ENCODE measurements at places on chromosomes 3 and 15. TPM values are rescaled to one million over a fixed set of nuclear protein-coding genes. Genes with fewer than 3 reads are reported as not detected.

The MYLK gene
- total RNA-seq: 0.11 TPM

The COL8A1 gene
- total RNA-seq: not detected

The GREM1 gene
- not detected for total RNA-seq

The ERICH6 gene
- not detected for total RNA-seq

DNA sequence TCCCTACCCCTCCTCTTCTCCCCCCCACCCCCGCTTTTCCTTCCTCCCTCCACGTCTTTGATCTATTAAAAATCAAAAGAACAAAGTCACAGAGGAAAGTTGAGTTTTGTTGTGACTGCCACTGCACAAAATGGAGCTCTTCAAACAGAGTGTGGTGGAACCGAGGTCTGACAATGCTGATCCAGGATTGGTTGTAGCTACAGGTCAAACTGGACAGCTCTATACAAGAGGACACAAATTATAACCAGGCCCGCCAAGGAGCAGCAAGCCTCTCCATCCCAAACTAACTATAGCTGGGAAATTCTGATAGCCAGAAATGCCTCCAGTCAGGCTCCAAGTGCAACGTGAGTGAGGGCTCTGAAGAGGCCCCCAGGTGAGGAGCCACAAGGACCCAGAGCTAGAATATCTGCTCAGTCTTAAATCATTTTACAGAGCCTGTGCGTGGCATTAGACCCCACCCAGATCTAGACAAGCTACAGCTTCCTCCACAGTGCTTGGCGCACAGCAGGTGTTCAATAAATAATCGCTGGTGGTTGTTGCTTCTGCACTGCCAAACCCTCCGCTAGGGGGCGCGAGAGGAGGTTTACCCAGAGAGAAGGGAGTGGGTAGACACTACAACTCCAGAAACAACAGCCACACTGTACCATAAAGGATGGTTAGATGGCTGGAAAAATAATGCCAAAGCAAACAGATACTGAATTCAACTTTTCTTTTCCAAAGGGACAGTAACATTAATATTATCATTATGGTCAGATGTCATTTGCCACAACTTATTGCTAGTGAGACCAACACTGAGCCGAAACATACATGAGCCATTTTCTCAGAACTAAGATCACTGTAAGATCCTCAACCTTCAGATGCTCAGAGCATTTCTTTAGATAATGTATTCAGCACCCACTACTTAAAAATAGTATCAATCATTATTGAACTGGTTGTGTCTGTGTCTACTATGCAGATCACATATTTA, 44.6 kb downstream of the ZIC4 start:
- no peak overlapping the region for H3K4me3 ChIP-seq
- H3K36me3 ChIP-seq: no peaks in the 10 kb centered on the region
- no peak overlapping the region for H3K27ac ChIP-seq
- H3K4me1 ChIP-seq: no peaks in the 10 kb centered on the region

DNA sequence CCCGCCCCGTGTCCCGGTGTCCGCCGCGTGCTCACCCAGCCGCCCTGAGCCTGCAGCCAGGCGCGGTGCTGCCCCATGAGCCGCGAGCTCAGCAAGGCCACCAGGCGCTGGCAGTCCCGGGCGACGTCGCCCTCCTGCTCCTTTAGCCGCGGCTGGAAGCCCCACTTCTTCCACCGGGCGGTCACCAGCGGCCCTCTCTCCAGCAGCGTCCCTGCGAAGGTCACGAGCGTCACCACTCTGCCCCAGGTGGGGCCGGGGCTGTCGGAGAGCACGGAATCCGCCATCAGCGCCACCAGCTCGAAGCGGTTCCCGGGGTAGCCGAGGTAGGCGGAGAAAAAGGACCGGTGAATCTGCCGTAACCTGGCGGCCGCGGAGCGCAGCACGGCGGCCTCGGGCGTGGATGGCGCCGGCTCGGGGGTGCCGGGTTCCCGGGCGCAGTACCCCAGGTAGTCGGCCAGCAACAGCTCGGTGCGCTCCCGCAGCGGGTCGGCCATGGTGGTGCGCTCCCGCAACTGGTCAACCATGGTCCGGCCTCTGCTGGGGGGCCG, 298 bp downstream of the BCL2L10 start:
- peaks cover 45% of the 10 kb centered on the region for H3K27me3 ChIP-seq
- H3K4me3 ChIP-seq: peak overlapping the region; percentile 74
- H3K27ac ChIP-seq: no peak overlapping the region
- DNase-seq: peak; percentile 64
- H3K4me1 ChIP-seq: peaks cover 3% of the 10 kb centered on the region

DNA sequence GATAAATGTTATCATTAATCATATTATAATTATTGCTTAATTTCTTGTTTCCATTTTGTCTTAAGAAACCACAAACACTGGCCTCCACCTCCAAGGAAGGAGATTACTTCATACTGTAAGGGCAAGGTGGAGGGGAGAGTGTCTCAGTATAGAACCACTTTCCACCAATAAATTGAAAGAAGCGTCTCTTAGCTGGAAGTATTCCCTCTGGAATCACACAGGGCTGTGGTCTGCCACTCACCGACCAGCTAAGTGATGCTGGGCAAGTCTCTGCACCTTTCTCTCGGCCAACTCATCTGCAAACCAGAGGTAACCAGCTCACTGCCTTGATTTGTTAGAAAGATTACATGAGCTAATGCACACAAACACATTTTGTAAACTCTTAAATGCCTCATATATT, 63.1 kb downstream of the EIF4E3 start:
- DNase-seq: no peak
- H3K27ac ChIP-seq: no peak overlapping the region
- peaks cover 21% of the 10 kb centered on the region for H3K4me1 ChIP-seq
- H3K27me3 ChIP-seq: no peaks in the 10 kb centered on the region
- peaks cover 15% of the 10 kb centered on the region for H3K36me3 ChIP-seq

GRCh38 chr3:36295296-36295695, 85.0 kb upstream of the STAC start:
- H3K4me3 ChIP-seq: no peak overlapping the region
- no peaks in the 10 kb centered on the region for H3K27me3 ChIP-seq

DNA sequence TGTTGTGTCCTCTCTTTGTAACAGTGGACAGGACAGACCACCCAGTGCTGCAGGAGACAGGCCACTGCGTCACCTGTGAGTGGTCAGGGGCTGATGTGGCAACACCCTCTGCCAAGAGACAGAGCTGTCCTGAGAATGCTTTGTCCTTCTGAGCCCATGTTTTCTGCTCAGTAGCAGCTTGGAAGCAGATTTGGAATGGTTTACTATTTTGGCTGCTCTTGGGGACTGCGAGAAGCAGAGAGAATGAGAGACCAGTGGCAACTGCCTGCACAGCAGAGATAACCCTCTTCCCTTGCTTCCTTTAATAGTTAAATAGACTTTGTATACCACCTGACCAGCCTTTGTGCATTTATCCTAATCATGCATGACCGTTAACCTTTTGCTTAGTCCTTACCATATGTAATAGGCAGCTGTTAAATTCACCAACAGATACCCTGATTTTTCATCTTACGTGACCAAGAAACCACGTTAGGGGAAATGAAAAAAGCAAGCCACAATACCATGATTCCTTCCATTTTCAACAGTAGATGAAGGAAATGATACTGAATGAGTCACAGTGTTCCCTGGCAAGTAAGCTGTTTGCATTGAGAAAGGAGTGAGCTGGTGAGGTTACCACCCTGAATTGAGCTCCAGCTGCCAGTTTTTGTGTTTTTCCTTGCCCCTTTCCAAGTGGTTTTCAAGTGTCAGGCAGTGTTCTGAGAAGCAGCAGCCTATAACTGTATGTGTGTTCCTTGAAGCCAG, 35.5 kb downstream of the B3GALNT1 start:
- H3K27me3 ChIP-seq: no peaks in the 10 kb centered on the region
- H3K36me3 ChIP-seq: peaks cover 24% of the 10 kb centered on the region
- H3K27ac ChIP-seq: peak overlapping the region; percentile 77
- no peak for DNase-seq
- peaks cover 73% of the 10 kb centered on the region for H3K4me1 ChIP-seq
- peak overlapping the region; percentile 51 for H3K4me3 ChIP-seq

- H3K4me1 ChIP-seq: peaks cover 28% of the 10 kb centered on the region
- H3K27me3 ChIP-seq: no peaks in the 10 kb centered on the region
- H3K36me3 ChIP-seq: peaks cover 16% of the 10 kb centered on the region
- no peak for DNase-seq
These were observed 13.2 kb upstream of the ZBTB20 start for GRCh38 chr3:115160295-115160694.

DNA sequence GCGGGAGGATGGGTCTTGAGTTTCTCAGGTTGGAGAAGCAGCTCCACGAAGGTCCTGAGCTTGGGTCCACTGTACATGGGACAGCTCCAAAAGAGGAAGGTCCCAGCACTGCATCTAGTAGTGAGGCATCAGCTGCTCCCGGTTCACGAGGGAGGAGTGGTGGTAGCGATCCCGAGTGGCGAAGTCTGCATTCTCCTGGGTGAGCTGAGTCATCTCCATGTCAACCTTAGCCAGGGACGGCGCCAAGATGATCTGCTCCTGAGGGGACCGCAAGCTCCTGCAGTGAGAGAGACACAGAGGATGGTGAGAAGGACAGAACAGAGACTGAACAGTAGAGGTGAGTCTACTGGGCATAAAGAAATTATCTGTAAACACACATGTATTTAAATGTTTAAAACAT, 28.0 kb upstream of the HEG1 start:
- H3K4me1 ChIP-seq: peaks cover 20% of the 10 kb centered on the region
- H3K27ac ChIP-seq: no peak overlapping the region
- no peak overlapping the region for H3K4me3 ChIP-seq

DNA sequence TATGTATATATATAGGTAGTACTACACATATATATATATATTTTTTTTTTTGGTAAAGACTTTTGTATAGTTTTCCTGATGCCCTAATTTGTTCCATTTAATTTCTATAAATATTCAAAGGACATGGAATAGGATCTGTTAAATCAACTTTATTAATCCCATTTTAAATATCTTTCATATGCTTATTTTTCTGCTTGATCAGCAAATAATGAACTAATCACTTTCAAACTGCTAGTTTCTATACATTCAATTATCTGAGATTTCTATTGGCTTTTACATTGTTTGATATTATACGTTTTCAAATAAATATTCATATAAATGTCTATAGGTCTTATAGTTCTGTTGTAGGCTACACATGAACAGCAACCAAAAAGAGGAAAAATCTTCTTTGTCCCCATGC, 21.7 kb downstream of the ZXDC start:
- no peak overlapping the region for H3K4me3 ChIP-seq
- H3K27me3 ChIP-seq: no peaks in the 10 kb centered on the region
- peaks cover 5% of the 10 kb centered on the region for H3K36me3 ChIP-seq
- H3K27ac ChIP-seq: no peak overlapping the region

GRCh38 chr3:118987477-118987876, 47.2 kb downstream of the IGSF11 start:
- H3K4me1 ChIP-seq: peaks cover 26% of the 10 kb centered on the region
- peaks cover 4% of the 10 kb centered on the region for H3K36me3 ChIP-seq
- peaks cover 3% of the 10 kb centered on the region for H3K27me3 ChIP-seq

DNA sequence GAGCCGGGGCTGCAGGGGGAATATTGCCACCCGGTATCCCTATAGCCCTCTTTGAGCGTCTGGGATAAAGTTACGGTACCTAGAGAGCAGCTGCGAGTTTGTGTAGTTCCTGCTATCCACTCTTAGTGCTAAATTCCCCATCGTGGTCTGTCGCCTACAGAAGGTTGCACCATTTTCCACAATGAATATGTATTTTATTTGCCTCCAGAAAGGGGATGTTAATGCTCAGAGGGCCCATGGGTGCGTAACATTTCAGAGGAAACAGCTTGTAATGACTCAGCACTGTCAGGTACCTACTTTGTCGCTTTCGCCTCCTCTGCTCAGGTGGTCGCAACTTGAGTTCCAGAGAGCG, 1.1 kb downstream of the SLCO3A1 start:
- H3K36me3 ChIP-seq: peaks cover 10% of the 10 kb centered on the region
- H3K27me3 ChIP-seq: no peaks in the 10 kb centered on the region
- no peak for DNase-seq
- peaks cover 55% of the 10 kb centered on the region for H3K4me1 ChIP-seq

DNA sequence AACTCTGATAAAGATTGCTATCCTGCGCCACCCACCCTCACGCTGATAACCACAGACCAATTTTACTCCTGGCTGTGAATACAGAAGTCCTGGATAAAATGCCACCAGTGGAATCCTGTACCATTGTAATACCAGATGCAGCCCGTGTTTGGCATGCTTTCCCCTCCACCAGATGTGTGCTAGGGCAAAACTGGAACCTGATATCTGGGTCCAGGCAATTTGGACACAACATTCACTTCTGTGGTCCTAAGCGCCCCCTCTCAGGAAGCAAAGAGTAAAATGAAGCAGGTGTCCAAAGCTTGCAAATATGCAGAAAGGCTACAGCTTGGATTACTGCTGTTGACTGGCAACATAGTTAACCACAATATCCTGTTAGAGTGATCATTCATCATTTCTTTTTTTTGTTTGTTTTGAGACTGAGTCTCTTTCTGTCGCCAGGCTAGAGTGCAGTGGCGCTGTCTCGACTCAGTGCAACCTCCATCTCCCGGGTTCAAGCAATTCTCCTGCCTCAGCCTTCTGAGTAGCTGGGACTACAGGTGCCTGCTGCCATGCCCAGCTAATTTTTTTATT, 32.8 kb downstream of the LOXL1 start:
- H3K27me3 ChIP-seq: peaks cover 3% of the 10 kb centered on the region
- peak overlapping the region; percentile 43 for H3K4me3 ChIP-seq
- H3K4me1 ChIP-seq: peaks cover 24% of the 10 kb centered on the region
- H3K36me3 ChIP-seq: no peaks in the 10 kb centered on the region
- no peak for DNase-seq

- H3K27ac ChIP-seq: peak overlapping the region; percentile 83
- peaks cover 2% of the 10 kb centered on the region for H3K36me3 ChIP-seq
- DNase-seq: no peak
- no peaks in the 10 kb centered on the region for H3K27me3 ChIP-seq
These were observed 16.7 kb downstream of the MAPKBP1 start for GRCh38 chr15:41790756-41791546.

- no peak overlapping the region for H3K27ac ChIP-seq
- no peak overlapping the region for H3K4me3 ChIP-seq
- no peak for DNase-seq
- peaks cover 32% of the 10 kb centered on the region for H3K4me1 ChIP-seq
- peaks cover 6% of the 10 kb centered on the region for H3K36me3 ChIP-seq
These were observed 2.6 kb downstream of the MKRN2 start for GRCh38 chr3:12559520-12559919.

GRCh38 chr3:133249490-133249889, 150.4 kb upstream of the BFSP2 start:
- H3K27me3 ChIP-seq: peaks cover 10% of the 10 kb centered on the region
- DNase-seq: no peak
- no peaks in the 10 kb centered on the region for H3K4me1 ChIP-seq

DNA sequence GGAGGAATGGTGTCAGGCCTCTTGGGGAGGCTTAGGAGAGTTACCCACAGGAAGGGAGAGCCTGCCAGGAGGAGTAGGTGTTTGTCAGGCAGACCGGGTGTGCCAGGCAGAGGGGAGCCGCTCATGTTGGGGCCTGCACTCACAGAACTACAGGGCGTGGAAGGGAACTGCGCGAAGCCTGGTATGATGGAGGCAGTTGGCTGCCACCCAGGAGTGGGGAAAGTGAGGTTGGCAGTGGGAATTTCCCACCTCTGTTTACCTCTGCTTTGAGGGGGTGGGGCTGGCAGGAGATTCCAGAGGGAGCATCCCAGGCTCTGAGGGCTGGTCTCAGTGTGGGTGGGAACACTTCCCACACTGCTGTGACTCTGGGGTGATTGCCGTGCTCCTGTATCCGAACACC, 99.9 kb downstream of the SLCO3A1 start:
- no peak overlapping the region for H3K4me3 ChIP-seq
- no peak overlapping the region for H3K27ac ChIP-seq
- H3K36me3 ChIP-seq: no peaks in the 10 kb centered on the region
- no peak for DNase-seq
- no peaks in the 10 kb centered on the region for H3K27me3 ChIP-seq

Data from activated naive CD8-positive, alpha-beta T cell treated with anti-CD3 and anti-CD28 coated beads, Interleukin-2, amount 10 ng/mL, durations not matched to agents 7 days and 5 days (primary cell).